ENCODE measurements at places on chromosomes 4 and X.

GRCh38 chr4:110797486-110797885 lies 174.6 kb upstream of the PITX2 start:
- DNase-seq: no peak

GRCh38 chrX:96440941-96441340 lies 243.7 kb upstream of the DIAPH2 start:
- no peak for DNase-seq

GRCh38 chr4:182978152-182978827 lies 61.1 kb upstream of the DCTD start:
- DNase-seq: peak; percentile 58

DNA sequence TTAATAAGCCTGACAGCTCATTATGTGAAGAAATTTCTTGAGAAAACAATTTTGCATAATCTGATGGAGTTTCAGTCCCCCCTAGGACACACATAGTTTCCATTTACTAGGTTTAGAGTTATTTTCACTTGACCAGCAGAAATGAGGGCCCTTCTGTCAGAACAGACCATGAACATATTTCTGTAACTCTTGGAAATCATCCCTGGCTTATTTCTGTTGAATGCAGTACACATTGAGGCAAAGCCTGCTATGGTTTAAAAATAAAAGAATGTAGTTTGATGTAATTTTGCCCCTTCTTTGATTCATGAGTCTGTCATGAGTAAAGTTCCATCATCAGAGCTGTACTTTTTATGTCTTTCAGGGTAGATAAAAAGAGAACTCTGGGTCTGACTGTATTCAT lies 104.6 kb upstream of the ETNPPL start:
- DNase-seq: no peak

- DNase-seq: peak; percentile 13
These were observed 2.4 kb downstream of the RAP2C start for GRCh38 chrX:132216806-132217202.

DNA sequence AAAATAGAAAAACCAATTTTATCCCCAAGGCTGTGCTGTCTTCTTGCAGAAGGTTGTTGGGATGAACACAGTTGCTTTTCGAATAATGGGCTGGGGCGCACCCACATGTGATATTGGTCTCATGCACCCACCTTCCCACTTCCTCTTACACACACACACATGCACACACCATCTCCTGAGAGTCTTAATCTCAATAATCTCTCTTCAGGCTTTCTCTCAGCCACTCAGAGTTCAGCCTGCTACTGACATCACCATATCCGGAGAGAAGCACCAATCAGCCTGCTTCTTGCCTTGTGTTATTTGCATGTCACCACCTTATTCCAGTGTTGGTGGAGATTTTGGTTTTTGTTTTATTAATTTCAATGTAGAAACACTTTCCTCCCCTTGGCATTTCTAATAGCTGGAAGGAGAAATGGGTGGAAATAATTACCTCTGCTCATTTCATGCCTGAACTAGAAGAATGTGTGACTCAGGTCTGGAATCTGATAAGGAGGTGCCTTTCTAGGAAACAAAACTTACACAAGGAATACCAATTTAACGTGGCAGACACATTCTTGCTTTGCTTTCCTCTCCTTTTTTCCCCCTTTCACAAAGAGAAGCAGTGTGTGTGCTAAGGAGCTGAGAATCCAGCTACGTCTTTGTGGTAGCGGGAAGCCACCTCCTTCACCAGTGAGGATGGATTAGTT lies 400.2 kb downstream of the MID1IP1 start:
- no peak for DNase-seq

- DNase-seq: peak; percentile 34
These were observed 67.6 kb upstream of the FREM3 start for GRCh38 chr4:143768007-143768591.

DNA sequence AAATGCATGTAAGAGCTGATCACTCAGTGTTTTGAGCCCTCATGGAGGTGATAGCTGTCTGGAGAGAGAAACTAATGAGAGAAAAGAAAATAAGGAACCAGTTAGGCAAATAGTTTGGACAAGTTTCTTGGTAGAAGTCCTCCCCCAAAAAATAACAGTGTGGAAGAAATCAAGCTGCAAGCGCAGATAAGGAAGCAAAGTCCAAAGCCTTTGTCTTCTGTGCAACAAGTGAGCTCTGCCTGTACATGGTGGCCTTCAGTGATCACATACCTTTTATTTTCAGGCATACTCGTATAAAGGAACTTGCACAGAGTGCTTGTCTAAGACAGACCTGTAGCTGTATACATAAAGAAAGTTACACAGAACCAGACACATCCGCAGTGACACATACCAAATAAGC lies 2.5 kb upstream of the UGT2A3 start:
- DNase-seq: no peak

- peak; percentile 30 for DNase-seq
These were observed 56.1 kb downstream of the FAM13A start for GRCh38 chr4:89000844-89001360.

DNA sequence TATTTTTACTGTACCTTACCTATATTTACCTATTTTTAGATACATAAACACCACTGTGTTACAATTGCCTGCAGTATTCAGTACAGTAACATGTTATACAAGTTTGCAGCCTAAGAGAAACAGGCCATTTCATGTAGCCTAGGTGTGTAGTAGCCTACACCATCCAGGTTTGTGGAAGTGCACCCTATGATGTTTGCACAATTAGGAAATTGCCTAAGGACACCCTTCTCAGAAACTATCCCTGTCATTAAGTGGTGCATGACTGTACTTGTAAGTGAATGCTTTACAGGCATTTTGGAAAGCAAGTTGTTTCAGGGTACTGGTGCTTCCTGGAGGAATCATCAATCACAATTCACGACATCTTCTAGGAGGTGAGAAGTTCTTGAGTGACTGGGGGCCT lies 991.8 kb upstream of the SLIT2 start:
- no peak for DNase-seq

DNA sequence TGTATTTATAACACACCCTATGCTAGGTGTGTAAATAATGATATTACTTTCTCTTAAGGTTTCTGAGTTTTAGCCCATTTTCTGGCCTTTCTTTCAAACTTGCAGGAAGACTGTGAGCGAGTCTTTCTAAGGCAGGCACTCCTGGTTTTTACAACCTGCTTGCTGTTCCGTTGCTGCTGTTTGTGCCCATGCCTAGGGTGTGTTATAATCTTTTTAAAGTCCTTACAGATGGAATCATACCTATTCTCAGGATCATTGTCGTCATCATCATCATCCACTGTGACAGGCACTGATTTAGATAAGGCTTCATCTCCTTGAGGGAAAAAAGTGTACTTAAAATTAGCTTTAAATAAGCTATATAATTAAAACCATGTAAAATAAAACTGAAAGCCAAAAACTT lies 110.0 kb downstream of the ATRX start:
- DNase-seq: no peak

- DNase-seq: no peak
These were observed 53.7 kb downstream of the PDS5A start for GRCh38 chr4:39924014-39924413.

DNA sequence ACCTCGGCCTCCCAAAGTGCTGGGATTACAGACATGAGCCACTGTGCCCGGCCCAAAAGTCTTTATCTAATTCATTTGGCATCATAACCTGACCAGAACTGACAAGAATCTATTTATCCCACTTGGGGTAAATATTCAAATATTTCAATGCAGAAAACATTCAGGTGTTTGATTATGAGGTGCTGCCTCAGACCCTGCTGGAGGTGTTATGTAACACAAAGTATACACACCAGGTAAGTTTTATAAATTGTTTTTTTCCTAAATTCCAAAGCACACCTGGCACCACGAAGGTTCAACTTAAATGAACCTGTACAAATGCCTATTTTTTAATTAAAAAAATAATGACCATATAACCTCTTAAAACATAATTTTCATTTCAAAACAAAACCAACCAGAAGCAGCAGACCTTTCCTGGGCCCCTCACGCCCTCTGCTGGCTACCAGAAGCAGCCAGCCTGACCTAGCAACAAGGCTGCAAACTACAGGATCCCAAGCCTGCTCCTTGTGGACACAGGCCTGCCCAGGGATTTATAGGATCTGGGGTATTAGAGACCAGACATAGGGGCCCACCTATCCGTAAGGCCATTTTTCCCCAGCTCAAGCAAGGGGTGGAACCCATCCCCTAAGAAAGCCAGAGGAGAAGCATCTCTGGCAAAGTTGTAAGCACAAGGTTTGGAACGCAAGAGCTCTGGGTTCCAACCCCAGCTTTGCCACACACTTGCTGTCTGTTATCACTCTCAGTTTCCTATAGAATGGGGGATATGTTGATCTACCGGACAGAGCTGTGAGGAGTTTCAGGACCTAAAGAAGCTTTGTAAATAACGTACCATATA lies 11.7 kb downstream of the OTUD5 start:
- DNase-seq: peak; percentile 41

GRCh38 chr4:17112292-17112659 lies 213.8 kb upstream of the LDB2 start:
- DNase-seq: no peak

DNA sequence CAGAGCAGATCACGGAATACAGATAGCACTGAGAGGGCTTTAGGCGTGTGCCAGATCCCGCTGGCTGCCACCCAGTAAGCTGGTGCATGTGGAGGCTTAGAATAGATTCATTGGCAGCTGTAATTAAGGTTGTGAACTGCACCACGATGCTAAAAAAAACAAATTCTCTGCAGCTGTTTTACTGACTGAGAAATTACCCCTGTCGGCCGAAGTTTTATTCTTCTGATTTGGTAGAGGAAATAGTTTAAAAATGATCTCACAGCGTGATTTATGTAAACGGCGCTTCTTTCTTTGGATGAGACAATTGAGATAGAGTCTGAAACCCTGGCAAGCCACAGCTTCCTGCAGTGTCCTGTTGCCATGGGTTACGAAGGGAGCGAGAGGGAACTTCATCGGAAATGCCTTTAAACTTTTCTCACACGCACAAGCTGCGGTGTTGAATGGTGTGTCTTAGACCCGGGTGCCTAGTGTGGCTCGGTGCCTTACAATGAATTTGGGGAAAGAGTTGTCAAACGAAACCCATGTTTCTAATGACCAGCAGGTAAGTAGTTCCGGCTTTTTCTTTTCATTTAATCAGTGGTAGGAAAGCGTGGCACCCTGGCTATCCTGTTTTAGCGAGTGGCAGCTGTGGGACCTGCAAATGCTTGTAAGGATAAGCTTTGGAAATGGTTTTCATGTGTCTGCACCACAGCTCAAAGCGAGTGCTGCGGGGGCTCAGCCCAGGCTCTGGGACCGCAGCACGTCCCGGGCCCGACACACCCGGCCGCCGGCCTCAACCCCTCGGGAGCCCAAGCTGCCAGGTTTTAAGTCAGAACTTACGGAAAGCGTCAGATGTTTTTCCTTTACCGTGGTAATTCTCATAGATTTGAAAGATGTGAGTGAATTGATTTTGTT lies 71.7 kb upstream of the HGFAC start:
- DNase-seq: peak; percentile 95

- DNase-seq: no peak
These were observed 109.9 kb downstream of the WDFY3 start for GRCh38 chr4:84856468-84857049.

DNA sequence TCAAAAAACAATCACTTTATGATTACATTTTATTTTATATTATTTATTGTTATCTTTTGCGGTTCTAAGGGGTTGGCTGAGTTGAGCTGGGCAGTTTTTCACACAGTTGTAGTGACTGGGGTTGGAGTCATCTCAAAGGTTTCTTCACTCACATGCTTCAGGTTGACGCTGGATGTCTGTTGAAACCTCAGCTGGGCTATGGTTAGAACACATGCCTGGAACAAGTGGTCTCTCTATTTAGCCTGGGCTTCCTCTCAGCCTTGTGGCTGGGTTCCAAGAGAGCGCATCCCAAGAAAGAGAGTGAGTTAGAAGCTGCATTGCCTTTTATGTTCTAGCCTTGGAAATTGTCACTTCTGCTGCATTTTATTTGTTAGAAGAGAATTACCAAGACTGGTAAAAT lies 87.4 kb downstream of the CBLL2 start:
- no peak for DNase-seq

GRCh38 chrX:66110112-66110511 lies 53.9 kb upstream of the HEPH start:
- DNase-seq: no peak

DNA sequence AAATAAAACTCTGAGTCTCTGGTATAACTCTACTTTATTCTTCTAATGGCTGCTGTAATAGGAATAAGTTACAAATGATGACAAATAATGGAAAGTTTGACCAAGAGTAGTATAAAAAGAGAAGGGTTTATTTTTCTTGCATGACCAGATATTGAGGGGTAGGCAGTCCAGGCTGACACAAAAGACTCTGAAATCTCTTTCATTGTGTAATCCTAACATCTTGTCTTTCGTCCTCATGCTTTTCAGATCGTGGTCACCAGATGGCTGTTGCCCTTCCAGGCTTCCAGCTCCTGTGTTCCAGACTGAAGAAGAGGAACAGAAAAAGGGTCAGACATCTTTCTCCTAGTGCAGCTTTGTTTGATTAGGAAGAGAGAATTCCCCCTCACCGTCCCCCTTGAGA lies 176.9 kb upstream of the GK2 start:
- no peak for DNase-seq

DNA sequence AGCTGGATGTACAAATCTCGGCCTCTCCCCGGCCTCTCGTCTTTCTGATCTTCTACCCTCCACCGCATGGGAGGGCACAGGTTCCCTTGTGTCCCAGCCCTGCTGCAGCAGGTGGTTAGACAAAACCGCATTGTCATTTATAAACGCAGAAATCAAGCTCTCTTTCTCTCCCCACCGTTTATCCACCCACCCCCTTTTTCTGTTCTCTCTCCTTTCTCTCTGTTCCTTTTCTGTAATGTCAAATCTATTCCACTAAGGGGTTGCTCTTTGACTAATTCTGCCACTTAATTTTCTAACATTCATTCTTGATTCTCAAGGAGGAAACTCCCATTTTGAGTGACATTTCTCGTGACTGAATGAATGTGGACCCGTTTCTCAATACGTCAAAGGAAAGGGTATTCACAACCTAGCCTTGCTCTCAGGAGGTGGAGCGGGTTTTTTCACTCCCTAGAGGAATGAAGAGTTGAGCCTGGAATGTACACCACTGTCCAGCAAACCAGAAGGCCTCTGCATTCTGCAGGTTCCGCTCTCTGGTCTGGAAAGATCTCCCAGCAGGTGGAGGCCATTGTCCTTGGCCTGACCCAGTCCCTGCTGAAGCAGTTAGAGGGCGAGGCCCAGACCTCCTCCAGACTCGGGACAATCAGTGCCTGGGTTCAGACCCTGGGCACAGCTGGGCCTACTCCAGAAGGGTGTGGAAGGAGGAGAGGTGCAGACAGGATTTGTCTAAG lies 70.9 kb upstream of the ENPP6 start:
- no peak for DNase-seq

DNA sequence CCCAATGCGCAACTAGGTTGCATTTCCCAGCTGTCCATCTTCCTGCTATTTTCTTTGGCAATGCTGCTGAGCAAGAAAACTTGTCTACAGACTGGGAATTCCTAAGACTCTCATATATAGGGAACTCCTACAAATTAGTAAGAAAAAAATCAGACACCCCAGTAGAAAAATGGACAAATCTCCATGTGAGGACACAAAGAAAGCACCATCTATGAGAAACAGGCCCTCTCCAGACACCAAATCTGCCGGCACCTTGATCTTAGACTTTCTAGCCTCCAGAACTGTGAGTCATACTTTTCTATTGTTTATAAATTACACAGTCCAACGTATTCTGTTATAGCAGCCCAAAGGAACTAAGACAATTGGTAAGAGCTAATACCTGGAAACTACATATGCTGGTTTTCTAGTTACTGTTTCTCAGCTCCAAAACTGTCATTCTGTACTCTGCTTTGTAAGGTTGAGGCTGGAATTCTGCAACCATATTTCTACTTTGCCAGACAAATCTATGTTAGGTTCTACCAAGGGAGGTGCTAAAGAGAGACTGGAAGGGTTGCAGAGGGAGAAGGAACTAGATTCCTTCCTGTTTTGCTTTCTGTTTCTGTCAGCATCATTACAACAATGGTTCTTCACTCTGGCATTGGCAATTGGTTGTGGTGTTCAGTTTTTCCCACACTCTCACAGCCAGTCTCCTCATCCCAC lies 35.7 kb upstream of the FAM241A start:
- peak; percentile 12 for DNase-seq

Measured in HFFc6 (cell line).